Activated CD4-positive, alpha-beta memory T cell treated with anti-CD3 and anti-CD28 coated beads, Interleukin-2, amount 10 ng/mL, durations not matched to agents 7 days and 5 days (primary cell): ENCODE measurements at places on chromosomes 2 and 18. TPM values are rescaled to one million over a fixed set of nuclear protein-coding genes. Genes with fewer than 3 reads are reported as not detected.

GRCh38 chr2:16717477-16717876, 51.8 kb upstream of the CYRIA start:
- no peak for DNase-seq

DNA sequence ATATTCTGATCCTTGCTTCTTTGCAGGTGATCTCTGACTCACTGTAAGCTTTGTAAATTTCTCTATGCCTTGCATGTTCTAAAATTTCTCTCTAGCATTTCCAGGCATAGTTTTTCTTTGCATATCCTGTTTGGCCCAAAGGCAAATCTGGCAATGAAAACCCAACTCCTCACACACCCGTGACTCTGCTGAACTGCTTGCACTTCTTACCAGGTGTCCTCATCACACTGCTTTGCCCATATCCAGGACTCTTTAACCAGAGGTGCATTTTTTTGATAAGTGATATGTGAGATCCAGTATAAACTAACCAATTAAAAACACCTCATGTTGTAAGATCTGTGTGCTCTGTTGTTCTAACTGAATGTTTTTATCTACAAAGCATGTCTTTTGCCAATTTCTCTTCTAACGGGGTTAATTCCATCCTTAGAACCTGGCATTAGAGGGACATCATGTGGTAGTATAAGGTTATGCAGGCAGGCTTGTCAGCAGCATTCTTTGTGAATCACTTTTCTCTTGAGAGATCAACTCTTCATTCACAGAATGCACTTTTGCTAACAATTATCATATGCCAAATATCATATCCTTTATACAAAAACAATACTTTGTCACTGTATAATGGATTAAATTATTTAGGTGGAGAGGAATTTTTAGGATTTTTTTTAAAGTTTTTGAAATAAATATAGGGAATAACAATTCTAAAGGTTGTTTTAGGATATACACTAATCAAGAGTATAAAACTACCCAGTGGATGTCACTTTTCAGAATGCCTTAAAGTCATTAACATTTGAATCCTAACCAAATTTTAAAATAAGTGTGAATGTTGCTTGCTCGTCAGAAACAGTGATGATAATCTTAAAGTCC, 20.8 kb upstream of the TMX3 start:
- DNase-seq, result no peak

GRCh38 chr2:60565472-60565871, 12.0 kb upstream of the BCL11A start:
- DNase-seq, result no peak

IL1RL2 gene
- total RNA-seq, result not detected
